Stimulated activated CD8-positive, alpha-beta memory T cell treated with anti-CD3 and anti-CD28 coated beads, Interleukin-4, amount 100 ng/mL, for 48 hours (primary cell): ENCODE measurements at places on chromosomes 6 and 20.

GRCh38 chr6:125818772-125819260, 28.1 kb downstream of the NCOA7 start:
- DNase-seq, result no peak

GRCh38 chr20:24379484-24379927, 89.9 kb upstream of the SYNDIG1 start:
- no peak for DNase-seq

GRCh38 chr20:36847710-36848040, 28.3 kb upstream of the TLDC2 start:
- no peak for DNase-seq

DNA sequence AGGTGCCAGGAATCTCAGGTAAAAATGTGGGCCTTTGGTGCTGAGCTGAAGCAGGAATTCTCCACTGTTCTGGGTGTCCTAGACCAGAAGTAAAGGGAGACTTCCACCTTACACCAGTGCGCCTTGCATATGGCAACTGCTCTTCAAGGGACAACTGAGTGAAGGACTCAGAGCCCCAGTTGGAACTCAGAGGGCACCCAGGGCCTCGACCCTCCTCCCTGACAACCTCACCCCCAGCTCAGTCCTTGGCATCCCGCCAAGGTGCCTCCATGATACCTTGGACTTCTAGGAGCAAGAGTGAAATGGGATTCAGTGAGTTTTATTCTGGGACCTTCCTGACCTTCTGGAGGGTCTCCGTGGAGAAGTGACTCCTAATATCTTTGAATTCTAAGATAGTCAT, 153.7 kb upstream of the PROKR2 start:
- no peak for DNase-seq
